ENCODE measurements at places on chromosomes 3 and 15. TPM values are rescaled to one million over a fixed set of nuclear protein-coding genes. Genes with fewer than 3 reads are reported as not detected.

DNA sequence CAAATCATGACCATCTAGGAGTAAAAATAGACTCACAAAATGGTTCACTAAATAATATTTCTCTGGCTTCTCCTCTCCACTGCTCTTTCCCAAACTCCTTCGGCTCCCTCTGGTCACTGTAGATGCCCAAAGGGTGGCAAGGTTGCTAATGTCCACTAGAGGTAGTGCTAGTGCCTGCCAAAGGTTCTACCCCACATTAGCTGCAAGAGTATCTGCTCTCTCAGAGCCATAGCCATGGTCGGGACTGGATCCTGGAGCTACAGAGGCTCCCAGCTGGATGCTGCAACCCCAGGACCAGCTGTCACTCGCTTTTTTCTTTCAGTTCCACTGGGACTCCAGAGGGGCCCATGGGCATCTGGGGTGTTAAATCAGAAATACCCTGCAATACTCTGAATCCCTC is 8.5 kb downstream of the HTR3D start:
- H3K4me3 ChIP-seq = no peak overlapping the region
- no peak for DNase-seq
- H3K36me3 ChIP-seq = no peaks in the 10 kb centered on the region
- H3K27ac ChIP-seq = no peak overlapping the region

DNA sequence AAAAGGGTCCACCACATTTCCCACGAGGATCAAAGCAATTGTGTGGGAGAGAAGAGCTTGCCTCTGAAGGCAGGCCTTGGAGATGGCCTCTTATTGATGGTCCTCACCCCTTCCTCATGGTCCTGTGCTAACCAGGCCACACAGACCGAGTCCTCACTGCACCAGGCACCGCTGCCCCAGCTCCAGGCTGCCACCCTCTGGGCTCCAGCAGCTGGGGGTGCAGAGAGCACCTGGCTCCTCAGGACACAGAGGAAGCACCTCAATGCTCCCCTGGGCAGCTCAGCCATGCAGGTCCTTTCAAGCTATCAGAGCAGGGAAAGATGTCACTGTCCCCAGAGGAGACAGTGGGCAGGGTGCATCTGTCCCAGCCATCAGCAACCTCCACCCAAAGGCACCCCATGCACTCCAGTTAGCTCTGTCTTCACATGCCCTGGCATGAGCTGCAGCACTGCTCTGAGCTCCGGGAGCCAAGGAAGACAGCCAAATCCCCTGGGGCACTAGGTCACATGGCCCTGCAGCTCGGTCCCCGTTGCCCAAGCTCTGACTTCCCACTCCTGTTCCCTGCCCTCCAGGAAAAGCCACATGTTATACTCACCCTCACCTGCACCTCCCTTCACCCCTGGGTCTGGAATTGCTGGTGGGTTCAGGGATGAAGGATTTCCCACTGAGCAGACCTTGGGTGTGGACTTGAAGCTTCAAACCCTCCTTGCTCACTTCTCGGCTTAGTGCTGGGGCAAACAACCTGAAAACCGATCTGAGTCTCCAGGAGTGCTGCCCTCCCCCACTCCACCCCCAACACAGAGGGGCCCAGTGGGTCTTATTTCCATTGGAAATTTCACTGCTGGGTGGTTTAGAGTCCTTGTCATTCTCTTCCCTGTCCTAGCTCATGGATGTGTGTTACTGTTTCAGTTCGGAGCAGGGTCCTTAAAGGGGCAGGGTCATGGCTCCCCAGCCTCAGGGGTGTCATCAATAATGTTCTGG is 32.6 kb downstream of the ALS2CL start:
- H3K4me3 ChIP-seq = no peak overlapping the region
- peaks cover 6% of the 10 kb centered on the region for H3K27me3 ChIP-seq
- peak; percentile 15 for DNase-seq

- H3K27ac ChIP-seq = no peak overlapping the region
- H3K4me1 ChIP-seq = no peaks in the 10 kb centered on the region
- H3K36me3 ChIP-seq = no peaks in the 10 kb centered on the region
- no peak overlapping the region for H3K4me3 ChIP-seq
Observed at GRCh38 chr3:69699183-69699582, 40.1 kb upstream of the MITF start.

The MAP6D1 gene
- 0.91 TPM for total RNA-seq

The CD86 gene
- total RNA-seq = 0.95 TPM

Data from activated CD8-positive, alpha-beta T cell treated with anti-CD3 and anti-CD28 coated beads, Interleukin-2, amount 10 ng/mL, durations not matched to agents 7 days and 5 days (primary cell).